ENCODE measurements at places on chromosomes 11 and 22.

DNA sequence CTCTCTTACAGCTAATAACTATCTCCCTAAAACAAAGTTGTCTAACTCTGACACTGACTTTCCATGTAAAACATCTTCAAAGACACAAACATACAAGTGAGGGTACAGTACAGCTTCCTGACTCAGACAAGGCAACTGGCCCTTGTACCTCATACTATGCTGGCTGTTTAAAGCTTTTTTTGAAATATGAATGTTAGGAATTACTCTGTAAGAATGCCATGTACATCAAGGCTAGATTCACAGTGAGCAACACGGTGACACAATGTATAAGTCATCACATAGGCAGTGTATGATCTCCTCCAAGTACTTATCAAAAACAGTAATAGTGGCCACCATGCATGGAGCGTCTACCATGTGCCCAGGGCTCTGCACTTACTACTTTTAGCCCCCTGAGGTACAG is 28.6 kb downstream of the ALG8 start:
- no peak for DNase-seq

- DNase-seq: no peak
Observed at GRCh38 chr22:38756711-38757463, 1.1 kb upstream of the SUN2 start.

DNA sequence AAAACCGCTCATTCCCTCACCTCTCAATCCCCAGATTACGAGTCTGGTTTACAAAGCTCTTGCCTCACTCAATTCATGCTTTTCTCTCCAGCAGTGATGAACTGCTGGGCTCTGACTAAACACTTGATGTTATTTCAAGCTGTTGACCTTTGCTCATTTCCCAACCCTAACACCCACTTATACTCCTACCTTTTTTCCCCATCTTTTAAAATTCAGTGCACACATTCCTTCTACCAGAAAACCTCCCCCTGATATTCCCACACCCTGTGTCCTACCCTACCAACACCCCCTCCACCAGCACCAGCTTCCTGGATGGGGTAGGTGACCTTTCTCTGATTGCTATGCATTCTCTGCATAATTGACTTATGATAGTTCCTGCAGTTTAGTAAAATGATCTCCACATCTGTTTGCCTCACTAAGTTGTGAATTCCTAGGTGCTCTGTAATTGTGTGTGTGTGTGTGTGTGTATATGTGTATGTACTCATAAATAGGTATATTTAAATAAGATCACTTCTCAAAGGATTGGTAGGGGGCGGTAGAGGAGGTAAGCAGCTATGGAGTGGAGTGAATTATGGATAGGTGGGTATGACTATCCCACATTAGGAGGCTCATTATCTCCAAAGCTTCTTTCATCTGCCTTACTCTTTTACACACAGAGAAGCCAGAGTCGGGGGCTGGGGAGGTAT is 842 bp downstream of the HEPACAM start:
- DNase-seq: no peak

DNA sequence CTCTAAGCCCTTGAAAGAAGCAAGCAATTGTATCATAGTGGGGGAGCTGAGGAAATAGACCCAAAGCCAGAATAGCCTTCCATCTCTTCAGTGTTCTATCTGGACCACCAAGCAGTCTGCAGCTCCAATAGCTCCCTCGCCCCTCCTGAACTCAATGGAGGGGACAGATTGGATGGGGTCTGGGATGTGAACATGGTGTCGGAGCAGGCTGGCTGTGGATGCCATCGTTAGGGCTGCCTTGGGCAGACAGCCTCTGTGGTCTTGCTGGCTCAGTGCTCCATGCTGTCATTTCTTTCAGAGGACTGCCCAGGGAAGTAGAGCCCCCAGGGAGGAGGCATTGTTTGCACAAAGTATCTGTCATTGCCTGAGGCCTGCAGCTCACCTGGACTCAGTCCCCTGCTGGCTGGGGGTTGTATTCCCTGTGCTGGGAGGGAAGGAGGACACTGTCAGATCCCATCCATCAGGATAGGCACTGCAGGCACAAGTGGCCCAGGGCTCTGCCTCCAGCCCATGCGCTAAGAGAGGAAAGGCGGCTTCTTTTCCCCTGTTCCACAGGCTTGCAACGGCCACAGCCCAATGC is 537.7 kb downstream of the BUD13 start:
- no peak for DNase-seq

DNA sequence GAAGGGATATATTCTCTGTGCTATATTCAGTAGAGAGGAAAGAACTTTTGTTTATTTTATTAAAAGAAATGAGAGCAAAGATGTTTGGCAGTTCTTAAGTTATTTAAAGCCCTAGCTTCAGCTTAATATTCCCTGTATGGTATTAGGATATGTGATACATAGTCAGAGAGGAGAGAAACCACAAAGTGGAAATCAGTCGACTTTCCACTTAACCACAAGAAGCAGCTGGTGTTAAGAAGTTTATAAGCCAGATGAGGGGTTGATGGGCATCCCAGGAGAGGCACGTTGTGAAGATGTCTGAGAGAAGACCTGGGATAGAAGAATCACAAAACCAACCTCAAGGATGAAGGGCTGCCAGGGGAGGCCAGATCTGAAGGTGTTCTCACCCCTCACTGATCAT is 23.3 kb upstream of the PHF21B start:
- no peak for DNase-seq

GRCh38 chr11:94746721-94747120 is 21.4 kb upstream of the AMOTL1 start:
- no peak for DNase-seq

DNA sequence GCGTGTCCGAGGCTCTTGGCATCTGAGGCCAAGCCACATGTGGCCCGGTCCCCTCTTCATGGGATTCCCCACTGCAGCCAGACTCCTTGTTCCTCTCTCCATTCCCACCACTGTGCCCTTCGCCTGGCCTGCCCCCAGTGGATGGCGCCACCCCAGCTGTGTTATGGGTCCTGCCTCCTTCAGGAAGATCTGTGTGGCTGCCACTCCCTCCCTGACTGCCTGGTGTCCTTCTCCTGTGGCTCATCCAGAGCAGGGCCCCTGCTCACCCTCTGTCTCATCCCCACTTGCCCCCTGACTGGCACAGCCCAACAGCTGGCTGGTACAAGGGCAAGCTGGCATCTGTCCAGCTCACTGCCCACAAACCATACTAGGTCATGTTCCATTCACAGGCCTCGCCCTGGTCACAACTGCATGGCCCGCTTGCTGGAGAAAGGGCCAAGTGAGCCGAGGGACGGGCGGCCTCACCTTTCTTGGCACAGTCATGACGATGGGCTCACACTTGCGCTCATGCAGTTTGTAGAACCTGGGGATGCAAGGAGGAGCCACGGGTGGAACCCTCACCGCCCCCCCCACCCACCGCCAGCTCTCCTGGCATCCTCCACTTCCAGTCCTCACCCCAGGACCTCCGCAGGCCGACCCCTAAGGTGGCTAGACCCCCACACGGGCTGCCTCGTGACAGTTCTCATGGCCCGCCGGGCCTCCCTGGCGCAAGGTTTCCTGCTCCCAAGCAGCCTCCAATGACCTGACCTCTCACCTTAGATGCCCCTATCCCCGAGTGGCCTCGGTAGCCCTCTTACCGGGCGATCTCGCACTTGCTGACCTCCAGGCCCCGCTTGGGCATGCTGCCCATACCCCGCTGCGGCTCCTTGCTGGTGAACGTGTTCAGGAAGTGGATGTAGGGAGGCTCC is 2.1 kb upstream of the PTPRCAP start:
- DNase-seq: peak; percentile 11

DNA sequence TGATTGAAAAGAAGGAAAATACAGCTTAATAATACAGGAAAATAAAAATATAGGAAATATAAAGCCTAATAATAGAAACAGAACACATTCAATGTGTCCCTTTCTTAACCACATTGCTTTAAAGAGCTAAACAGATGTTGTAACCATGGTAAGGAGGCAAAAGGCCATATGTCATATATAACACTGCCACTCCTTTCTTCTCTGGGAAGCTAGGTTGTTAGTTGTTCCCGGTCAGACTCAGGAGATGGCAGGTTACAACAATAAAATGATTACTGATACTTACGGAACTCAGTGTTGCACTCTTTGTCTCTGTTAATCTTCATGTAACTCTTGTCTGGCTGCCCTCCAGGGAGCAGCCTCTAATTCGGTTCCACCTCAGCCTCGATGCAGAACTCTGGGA is 134.7 kb upstream of the PGR start:
- no peak for DNase-seq

- DNase-seq: peak; percentile 43
Observed at GRCh38 chr11:17277024-17277584, 565 bp downstream of the NUCB2 start.

All from NCI-H2029 (cell line).